ENCODE measurements at places on chromosomes 11 and 22.
A peak's percentile ranks its signal among the peaks of the same experiment; 100 is the strongest.

GRCh38 chr11:114187173-114187572, 109.0 kb upstream of the NNMT start:
- no peak overlapping the region for H3K4me3 ChIP-seq
- DNase-seq: no peak
- H3K27ac ChIP-seq: no peak overlapping the region
- peaks cover 2% of the 10 kb centered on the region for H3K36me3 ChIP-seq
- peaks cover 33% of the 10 kb centered on the region for H3K4me1 ChIP-seq

- no peak for DNase-seq
- no peak overlapping the region for H3K4me3 ChIP-seq
- H3K4me1 ChIP-seq: no peaks in the 10 kb centered on the region
- peaks cover 64% of the 10 kb centered on the region for H3K36me3 ChIP-seq
Measured at GRCh38 chr11:72018171-72018570, 19.5 kb downstream of the IL18BP start.

DNA sequence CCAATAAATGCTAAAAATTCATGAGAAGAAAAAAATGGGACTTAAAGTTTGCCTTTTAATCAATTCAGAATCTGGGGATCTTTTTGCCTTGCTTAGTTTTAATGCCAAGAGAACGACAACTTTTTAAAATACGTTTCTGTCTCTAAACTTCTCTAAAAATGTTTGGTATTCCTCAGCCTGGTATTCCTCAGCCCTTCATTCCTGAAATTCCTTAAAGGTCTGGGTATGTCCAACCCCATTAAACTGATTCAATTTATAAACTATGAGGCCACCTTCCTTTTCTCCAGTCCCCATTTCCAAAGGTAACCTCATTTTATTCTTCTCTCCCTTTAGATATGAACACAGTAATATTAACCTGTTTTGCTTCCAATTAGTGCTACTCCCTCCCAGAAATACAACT, 16.6 kb downstream of the POLA2 start:
- H3K4me1 ChIP-seq: peaks cover 17% of the 10 kb centered on the region
- peaks cover 44% of the 10 kb centered on the region for H3K36me3 ChIP-seq
- DNase-seq: no peak
- H3K4me3 ChIP-seq: no peak overlapping the region

DNA sequence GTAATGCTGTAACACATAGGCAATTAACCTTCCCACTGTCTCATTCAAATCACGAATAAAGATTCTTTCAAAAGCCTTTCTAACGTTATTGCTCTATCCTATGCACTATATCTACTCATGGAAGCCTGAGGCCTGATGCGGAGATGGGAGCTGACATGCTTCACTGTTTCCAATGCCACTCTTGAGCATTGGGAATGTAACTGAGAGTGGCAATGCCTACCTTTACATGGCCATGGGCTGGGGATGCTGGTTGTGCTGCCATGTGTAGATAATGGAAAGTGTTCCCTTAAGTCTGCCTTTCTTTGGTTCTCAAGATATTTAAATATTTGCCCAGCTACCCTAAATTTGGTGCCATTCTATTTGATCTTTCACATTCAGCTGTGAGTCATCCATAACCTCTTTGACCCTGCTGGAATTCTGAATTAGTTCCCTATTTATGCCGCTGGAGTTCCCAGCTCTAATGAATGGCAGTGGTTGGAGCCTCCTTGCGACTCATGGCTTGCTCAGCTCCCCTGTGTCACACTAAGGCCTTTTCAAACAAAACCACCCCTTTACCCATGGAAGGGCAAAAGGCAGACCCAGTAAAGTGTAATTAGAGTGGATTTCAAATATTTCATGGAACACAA, 21.4 kb upstream of the DKK3 start:
- DNase-seq: no peak
- no peak overlapping the region for H3K27ac ChIP-seq

GRCh38 chr11:76114238-76114637, 92.1 kb downstream of the WNT11 start:
- no peaks in the 10 kb centered on the region for H3K27me3 ChIP-seq
- H3K4me3 ChIP-seq: no peak overlapping the region
- no peaks in the 10 kb centered on the region for H3K4me1 ChIP-seq
- peaks cover 8% of the 10 kb centered on the region for H3K36me3 ChIP-seq
- H3K27ac ChIP-seq: no peak overlapping the region

- H3K36me3 ChIP-seq: peaks cover 16% of the 10 kb centered on the region
- peaks cover 7% of the 10 kb centered on the region for H3K4me1 ChIP-seq
- H3K4me3 ChIP-seq: no peak overlapping the region
Measured at GRCh38 chr11:95102733-95103132, 13.1 kb downstream of the ENDOD1 start.

DNA sequence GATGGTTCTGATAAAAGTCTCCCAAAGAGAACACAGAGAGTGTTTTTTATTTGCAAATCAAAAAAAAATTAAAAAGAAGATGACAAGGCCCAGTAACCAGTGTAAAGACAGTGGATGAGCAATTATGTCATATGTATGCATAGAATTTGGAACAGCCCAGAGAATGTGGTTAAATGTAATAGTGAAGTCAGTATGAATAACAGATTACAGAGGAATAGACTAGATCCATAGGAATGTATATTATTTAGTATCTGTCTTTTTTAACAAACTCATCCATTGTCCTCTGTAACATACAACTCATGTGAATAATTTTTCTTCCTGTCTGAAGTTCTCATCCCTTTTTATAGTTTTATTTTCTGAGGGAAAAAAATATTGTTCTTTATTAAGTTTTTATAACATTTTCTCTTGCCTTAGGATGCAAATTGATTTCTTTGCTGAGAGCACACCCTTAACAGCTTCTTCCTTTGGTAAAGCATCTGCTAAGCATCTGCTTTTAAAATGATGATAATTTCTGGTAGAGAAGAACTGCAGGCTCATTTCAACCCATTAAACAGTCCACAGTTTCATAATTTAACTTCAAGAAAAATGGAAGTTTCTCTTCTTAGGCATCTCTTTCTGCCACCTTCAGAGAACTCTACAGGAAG, 266.5 kb upstream of the MTNR1B start:
- H3K4me1 ChIP-seq: no peaks in the 10 kb centered on the region
- no peak overlapping the region for H3K4me3 ChIP-seq
- no peaks in the 10 kb centered on the region for H3K36me3 ChIP-seq
- no peaks in the 10 kb centered on the region for H3K27me3 ChIP-seq
- H3K27ac ChIP-seq: no peak overlapping the region
- DNase-seq: no peak

GRCh38 chr11:14314127-14314526, 44.9 kb downstream of the RRAS2 start:
- H3K4me1 ChIP-seq: peaks cover 45% of the 10 kb centered on the region
- no peaks in the 10 kb centered on the region for H3K36me3 ChIP-seq
- H3K27ac ChIP-seq: peak overlapping the region; percentile 19
- no peaks in the 10 kb centered on the region for H3K27me3 ChIP-seq
- DNase-seq: peak; percentile 29
- H3K4me3 ChIP-seq: no peak overlapping the region

DNA sequence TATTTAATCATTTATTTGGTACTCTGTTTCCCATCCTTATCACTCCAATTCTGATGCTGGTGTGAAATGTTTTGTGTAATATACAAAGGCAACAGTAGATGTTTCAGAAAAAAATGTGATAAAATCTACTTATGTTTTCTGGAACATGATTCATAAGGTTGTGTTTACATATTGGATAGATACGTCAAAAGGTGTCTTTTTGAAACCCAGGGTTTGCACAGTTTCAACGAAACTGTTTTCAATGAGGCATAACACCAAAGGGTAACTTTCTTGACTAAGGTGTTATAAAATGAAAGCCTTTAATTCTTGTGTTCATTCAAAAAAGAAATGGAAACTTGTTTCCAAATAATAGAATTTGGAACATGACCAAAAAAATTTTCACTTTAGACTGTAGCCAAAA, 33.8 kb upstream of the HSD17B12 start:
- no peak overlapping the region for H3K4me3 ChIP-seq
- peaks cover 19% of the 10 kb centered on the region for H3K36me3 ChIP-seq
- H3K27ac ChIP-seq: no peak overlapping the region
- peaks cover 23% of the 10 kb centered on the region for H3K4me1 ChIP-seq
- H3K27me3 ChIP-seq: no peaks in the 10 kb centered on the region

DNA sequence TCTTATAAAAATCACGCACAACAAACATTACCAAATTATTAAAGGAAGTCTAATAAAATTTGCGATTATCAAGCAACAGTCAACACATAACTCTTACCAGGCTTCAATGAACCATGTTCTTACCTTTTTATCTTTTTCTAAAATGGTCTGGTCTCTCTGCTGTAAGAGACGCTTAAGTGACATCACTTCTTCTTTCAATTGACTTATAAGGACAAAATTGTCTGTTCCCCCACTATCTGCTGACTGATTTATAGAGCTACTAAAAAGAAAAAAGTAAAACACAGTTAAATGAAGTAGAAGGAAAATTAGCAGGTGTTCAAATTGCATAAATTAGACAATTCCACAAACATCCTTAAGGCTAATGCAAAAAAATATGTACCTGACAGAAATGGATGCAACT, 10.9 kb downstream of the FAM76B start:
- H3K4me3 ChIP-seq: no peak overlapping the region
- no peaks in the 10 kb centered on the region for H3K27me3 ChIP-seq
- DNase-seq: no peak
- peaks cover 25% of the 10 kb centered on the region for H3K4me1 ChIP-seq
- no peak overlapping the region for H3K27ac ChIP-seq
- peaks cover 47% of the 10 kb centered on the region for H3K36me3 ChIP-seq

DNA sequence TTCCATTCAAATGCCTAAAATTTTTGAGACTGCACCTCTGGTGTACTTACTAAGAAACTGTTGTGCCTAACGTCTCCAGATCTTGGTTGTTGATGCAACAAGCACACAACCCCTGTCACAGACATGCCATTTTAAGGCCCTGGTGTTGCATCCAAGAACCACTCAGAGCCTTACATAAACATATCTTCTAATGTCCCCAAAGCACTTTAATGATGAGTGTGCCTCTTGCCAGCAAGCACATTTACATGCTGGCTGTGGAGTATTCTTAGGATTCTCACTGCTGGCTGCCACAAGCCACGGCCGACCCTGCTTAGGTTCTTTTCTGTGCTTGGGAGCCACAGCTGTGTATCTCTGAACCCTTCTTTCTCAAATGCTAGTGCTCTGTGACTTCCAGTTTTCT, 201.4 kb downstream of the ADAMTS15 start:
- DNase-seq: no peak
- no peak overlapping the region for H3K4me3 ChIP-seq
- no peaks in the 10 kb centered on the region for H3K36me3 ChIP-seq
- no peaks in the 10 kb centered on the region for H3K27me3 ChIP-seq
- no peak overlapping the region for H3K27ac ChIP-seq

DNA sequence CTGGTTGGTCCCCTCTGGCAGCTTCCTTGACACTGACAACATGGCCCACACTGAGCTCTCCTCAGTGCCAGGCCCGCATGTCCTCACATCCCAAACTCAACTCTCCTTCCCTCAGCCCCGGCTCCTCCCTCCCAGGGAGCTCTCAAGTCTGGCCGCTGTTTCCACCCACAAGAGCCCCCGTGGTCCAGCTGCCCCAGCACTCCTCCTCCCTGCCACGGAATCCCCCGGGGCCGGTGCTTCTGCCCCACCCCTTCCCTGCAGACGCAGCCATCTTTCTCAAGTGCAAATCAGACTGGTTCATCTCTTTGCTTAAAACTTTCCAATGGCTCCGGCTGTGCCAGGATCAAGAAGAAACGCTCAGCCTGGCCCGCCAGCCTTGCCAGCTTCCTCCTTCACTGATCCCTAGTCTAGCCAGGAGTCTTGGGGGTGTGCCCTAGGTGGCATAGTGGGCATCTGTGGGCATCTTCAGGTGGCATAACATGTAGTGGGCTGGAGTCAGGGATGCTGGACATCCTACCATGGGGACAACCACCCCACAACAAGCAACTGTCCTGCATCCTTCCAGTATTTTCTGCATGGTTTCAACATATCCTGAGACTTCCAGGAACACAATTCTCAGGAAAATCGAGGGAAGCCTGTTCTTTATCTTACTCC, 22.3 kb upstream of the RASL10A start:
- H3K4me1 ChIP-seq: no peaks in the 10 kb centered on the region
- H3K27me3 ChIP-seq: no peaks in the 10 kb centered on the region
- H3K4me3 ChIP-seq: no peak overlapping the region
- H3K36me3 ChIP-seq: peaks cover 17% of the 10 kb centered on the region
- no peak for DNase-seq
- no peak overlapping the region for H3K27ac ChIP-seq

DNA sequence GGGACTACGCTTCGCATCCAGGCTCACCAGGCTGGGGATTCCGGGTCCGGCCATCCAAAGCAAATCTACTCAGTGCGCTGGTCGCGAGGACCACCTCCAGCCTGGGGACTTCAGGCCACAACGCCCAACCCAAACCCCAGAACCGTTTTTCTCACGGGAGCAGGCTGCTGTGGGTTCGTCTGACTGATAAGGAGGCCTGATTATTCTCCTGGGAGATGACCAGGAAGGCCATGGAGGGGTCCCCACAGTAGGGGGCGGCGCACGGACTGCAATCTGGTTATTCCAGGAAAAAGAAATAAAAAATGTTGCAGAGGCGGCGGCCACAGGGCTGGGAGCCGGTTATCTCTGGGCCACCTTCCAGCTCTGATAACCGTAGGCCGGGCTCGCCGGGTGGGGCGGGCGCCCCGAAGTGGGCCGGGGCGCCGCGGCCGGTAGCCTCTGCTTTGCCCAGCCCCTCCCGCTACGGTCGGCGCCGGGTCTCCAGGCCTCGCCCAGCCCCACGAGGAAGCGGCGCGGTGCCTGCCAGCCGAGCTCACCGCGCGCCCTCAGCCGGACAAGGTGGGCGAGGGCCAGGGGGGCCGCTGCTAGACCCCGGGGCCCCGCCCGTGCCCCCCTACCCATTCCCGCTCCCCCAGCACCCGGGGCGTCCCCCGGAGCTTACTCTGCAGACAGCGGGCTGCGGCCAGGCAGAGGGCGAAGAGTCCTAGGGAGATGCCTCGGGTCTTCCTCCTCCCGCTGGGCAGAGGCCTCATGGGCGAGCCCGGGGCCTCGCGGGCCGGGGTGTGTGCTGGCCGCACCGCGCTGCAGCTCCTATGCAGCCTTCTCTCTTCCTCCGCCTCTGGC, 446 bp downstream of the VSTM5 start:
- H3K27me3 ChIP-seq: peaks cover 27% of the 10 kb centered on the region
- DNase-seq: no peak
- peaks cover 4% of the 10 kb centered on the region for H3K4me1 ChIP-seq

- DNase-seq: no peak
- H3K27me3 ChIP-seq: no peaks in the 10 kb centered on the region
- H3K36me3 ChIP-seq: no peaks in the 10 kb centered on the region
- no peak overlapping the region for H3K4me3 ChIP-seq
- peaks cover 7% of the 10 kb centered on the region for H3K4me1 ChIP-seq
Measured at GRCh38 chr11:78595436-78596130, 20.9 kb upstream of the NARS2 start.

GRCh38 chr11:119641983-119642745, 86.8 kb downstream of the NECTIN1 start:
- H3K4me3 ChIP-seq: no peak overlapping the region
- no peaks in the 10 kb centered on the region for H3K36me3 ChIP-seq
- no peaks in the 10 kb centered on the region for H3K4me1 ChIP-seq
- DNase-seq: peak; percentile 22
- H3K27me3 ChIP-seq: no peaks in the 10 kb centered on the region
- H3K27ac ChIP-seq: no peak overlapping the region

GRCh38 chr11:107151158-107151557, 132.9 kb upstream of the GUCY1A2 start:
- no peak overlapping the region for H3K27ac ChIP-seq
- no peaks in the 10 kb centered on the region for H3K27me3 ChIP-seq
- H3K36me3 ChIP-seq: no peaks in the 10 kb centered on the region
- no peak overlapping the region for H3K4me3 ChIP-seq
- DNase-seq: no peak

- H3K27ac ChIP-seq: no peak overlapping the region
- H3K4me3 ChIP-seq: no peak overlapping the region
- DNase-seq: no peak
- peaks cover 66% of the 10 kb centered on the region for H3K4me1 ChIP-seq
- H3K36me3 ChIP-seq: peaks cover 3% of the 10 kb centered on the region
- no peaks in the 10 kb centered on the region for H3K27me3 ChIP-seq
Measured at GRCh38 chr11:122701143-122701542, 45.6 kb downstream of the UBASH3B start.

Measured in activated naive CD4-positive, alpha-beta T cell treated with anti-CD3 and anti-CD28 coated beads for 36 hours (primary cell).